ENCODE measurements at places on chromosomes 1 and 21.

GRCh38 chr1:109535481-109535880 lies 4.2 kb upstream of the GPR61 start:
- DNase-seq = no peak

GRCh38 chr1:165631342-165632151 lies 513 bp downstream of the MGST3 start:
- DNase-seq = peak; percentile 83

DNA sequence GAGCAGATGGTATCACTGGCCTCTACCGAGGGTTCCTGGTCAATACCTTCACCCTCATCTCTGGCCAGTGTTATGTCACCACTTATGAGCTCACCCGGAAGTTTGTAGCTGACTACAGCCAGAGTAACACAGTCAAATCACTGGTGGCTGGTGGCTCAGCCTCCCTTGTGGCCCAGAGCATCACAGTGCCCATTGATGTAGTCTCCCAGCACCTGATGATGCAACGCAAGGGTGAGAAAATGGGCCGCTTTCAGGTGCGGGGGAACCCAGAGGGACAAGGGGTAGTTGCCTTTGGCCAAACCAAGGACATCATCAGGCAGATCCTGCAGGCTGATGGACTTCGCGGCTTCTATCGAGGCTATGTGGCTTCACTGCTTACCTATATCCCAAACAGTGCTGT lies 6.1 kb downstream of the SLC25A44 start:
- peak; percentile 41 for DNase-seq

DNA sequence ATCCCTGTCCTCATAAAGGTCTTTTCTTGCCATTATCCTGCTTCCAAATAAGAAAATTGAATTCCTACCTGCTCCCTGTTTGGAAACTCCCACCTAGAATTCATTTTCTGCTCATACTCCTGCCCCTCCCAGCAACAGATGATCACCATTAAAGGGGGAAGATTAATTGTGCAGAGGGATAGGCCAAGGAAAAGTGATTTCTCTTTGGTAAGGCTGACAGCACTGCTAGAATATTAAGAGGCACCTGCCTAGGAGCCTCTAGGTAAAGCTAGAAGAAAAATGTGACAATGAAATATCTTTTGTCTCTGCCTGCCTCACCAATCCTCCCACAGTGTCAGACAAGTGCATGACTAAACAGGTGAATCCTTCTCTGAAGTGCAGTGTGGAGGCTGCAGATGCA lies 77.0 kb upstream of the SPATA6 start:
- DNase-seq = no peak

DNA sequence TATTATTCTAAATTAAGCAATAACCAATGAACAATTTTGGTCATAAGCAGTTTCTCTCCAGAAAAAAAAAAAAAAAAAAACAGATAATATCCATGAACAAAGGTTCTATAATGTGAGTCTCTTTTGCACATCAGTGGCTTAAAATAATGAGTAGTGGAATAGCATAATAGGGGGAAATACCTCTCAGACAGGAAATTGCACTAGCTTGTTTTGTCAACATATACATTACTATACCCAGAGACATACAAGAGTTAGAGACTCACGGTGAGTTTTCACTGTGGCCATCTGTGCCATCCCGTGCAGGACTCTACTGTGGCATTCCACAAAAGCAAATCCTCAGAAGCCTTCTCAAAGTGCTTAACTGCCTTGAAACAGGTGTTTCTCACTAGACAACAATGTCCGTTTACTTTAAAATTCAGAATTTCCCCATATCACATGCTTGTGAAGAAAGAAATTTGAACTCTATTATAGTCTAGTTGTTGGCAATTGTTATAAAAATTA lies 697.9 kb downstream of the USP25 start:
- no peak for DNase-seq

GRCh38 chr1:205451202-205451601 lies 4.6 kb downstream of the BLACAT1 start:
- DNase-seq = no peak

GRCh38 chr1:46596846-46597245 lies 7.2 kb downstream of the MKNK1 start:
- no peak for DNase-seq

DNA sequence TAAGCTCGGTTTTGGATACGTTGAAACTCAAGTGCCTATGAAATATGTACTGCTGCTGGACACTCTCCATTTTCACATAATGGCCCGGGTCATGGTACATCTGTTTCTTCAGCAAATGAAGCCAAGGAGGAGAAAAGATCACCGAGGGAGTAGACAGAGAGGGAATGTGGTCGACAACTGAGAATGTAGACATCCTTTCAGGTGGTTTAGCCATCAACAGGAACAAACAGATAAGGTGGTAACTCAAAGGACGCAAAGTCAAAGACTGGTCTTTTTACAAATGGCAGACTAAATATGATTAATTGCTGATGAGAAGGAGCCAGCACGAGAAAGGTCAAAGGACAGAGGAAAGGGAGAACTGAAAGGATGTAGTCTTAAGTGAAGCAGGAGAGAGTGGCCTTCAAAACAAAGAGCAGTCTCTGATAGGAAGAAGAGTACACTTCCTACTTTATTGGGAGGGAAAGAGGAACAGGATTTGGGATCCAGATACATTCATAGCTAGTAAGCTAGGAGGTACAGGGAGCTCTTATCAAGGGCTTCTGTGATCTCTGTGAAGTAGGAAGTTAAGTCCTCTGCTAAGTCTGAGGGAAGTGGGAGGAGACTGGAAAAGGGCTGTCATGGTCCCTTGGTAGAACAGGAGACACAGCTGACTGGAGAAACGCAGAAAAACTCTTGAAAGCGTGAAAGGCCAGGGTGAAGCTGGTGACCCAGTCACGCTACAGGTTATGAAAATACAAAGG lies 28.3 kb downstream of the NUP133 start:
- no peak for DNase-seq

DNA sequence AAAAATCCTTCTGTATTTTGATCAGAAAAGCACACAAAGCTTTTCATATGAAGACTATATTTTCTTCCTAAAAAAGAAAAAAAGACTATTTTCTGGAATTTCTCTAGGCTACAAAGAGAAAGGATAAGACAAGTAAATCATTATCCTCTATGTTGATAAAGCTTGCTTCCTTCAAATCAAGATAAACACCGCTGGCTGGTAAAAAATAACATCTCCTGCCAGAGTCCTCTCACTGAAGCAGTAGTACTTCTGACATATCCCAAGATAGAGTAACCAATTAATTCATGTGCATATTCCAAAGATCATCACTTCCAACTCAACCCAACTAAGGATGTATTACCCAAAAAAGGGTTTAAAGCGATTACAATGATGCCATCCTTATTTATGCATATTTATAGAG lies 34.3 kb downstream of the DENND1B start:
- no peak for DNase-seq

DNA sequence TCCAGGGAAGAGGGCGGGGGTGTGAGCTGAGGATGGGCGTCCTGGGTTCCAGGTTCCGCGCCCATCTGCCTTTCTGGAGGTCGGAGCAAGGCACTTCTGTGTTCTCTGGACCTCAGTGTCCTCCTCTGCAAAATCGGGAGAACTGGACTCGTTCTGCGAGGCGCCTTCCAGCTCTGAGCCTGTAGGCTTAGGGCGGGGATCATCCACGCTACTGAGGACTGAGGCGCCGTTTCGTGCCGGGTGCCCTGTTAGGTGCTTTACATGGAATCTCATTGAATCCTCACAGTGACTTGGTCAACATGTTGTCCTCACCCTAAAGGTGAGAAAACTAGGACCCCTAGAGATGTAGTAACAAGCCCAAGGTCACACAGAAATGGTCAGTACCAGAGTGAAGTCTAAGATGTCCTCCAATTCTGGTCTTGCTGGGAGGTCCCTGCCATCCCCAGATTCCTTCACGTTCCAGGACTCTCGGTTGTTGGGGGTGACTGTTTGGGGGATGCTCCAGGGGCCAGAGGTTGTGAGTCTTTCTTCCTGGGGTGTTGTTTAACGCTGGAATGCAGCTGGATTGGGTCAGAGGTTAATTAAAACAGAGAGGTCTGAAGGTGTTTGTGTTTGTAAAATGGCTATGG lies 677 bp downstream of the PRKAA2 start:
- DNase-seq = no peak

- no peak for DNase-seq
Observed at GRCh38 chr1:63405021-63405420, 37.6 kb downstream of the ALG6 start.

DNA sequence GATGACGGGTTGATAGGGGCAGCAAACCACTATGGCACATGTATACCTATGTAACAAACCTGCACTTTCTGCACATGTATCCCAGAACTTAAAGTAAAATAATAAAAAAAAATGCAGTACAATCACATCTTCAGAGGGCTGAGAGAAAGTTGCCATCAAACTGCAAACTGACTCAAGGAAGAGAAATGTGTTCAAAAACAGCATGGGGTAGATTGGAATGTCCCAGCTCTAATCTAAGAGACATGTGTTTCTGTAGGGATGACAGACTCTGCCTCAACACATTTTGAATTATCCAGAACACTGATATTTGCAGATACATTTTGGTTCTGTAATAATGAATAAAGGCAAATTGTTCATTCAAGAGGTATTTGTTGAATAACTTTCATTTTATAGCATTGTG lies 171.2 kb upstream of the RUNX1 start:
- no peak for DNase-seq

- no peak for DNase-seq
Observed at GRCh38 chr21:44728716-44729115, 17.3 kb upstream of the TSPEAR start.

DNA sequence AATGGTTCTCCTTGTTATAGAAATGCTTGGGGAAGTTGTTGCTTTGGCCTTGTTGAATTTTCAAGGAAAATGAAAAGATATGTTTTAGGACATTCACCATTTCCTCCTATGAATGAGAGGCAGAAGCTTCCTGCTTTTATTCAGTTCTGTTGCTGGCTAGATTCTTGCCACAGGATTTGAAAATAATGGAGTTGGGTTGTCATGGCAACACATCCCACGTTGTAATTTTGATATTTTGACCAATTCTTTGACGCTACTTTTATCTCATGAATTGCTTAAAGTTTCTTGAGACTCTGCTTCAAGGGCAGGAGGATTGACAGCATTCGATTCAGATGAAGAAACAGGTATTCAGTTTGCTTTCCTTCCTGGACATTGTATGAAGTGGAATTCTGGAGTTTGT lies 331.5 kb downstream of the PRDM2 start:
- no peak for DNase-seq

DNA sequence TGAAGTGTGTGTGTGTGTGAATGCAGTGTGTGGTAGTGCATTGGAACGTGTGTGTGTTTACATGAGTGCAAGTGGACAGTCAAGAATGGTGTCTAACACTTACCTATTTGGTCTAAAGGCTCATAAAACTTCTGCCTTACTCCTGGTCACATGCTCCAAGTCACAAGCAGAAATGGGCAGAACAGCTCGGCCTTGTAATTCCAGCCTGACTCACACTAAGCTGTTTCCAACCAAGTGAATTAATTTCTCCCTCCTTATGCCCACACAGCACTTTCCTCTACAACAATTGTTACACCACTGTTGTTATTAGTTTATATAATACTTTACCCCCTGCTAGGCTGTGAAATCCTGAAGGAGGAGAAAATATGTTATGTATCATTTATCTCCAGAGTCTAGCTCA lies 43.8 kb downstream of the DDR2 start:
- no peak for DNase-seq

Measured in activated CD4-positive, alpha-beta T cell treated with anti-CD3 and anti-CD28 coated beads, Interleukin-2, Interleukin-6, amounts not matched to agents 100 ng/mL and 50 ng/mL, durations not matched to agents 16 hours and 8 hours (primary cell).